ENCODE measurements at places on chromosomes 1 and 21. TPM values are rescaled to one million over a fixed set of nuclear protein-coding genes. Genes with fewer than 3 reads are reported as not detected.

DNA sequence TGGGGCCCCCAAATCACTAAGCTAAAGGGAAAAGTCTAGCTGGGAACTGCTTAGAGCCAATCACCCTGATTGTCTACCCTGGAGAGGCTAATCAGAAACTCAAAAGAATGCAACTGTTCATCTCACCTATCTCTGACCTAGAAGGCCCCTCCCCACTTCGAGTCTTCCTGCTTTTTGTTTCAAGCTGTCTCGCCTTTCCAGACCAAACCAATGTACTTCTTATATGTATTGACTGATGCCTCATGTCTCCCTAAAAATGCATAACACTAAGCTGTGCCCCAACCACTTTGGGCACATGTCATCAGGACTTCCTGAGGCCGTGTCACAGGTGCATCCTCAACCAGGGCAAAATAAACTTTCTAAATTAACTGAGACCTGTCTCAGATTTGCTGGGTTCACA lies 209.5 kb downstream of the APP start:
- no peaks in the 10 kb centered on the region for H3K27me3 ChIP-seq
- no peak overlapping the region for H3K27ac ChIP-seq
- no peak overlapping the region for H3K4me3 ChIP-seq
- H3K36me3 ChIP-seq, result peaks cover 9% of the 10 kb centered on the region
- no peak for DNase-seq

GRCh38 chr1:150089846-150090520 lies 22.4 kb downstream of the VPS45 start:
- no peaks in the 10 kb centered on the region for H3K4me1 ChIP-seq
- H3K27me3 ChIP-seq, result no peaks in the 10 kb centered on the region
- no peak for DNase-seq
- no peak overlapping the region for H3K27ac ChIP-seq
- no peak overlapping the region for H3K4me3 ChIP-seq
- peaks cover 16% of the 10 kb centered on the region for H3K36me3 ChIP-seq

Gene LAD1
- 96.4 TPM for polyA plus RNA-seq

Gene GNAT2
- polyA plus RNA-seq, result not detected

DNA sequence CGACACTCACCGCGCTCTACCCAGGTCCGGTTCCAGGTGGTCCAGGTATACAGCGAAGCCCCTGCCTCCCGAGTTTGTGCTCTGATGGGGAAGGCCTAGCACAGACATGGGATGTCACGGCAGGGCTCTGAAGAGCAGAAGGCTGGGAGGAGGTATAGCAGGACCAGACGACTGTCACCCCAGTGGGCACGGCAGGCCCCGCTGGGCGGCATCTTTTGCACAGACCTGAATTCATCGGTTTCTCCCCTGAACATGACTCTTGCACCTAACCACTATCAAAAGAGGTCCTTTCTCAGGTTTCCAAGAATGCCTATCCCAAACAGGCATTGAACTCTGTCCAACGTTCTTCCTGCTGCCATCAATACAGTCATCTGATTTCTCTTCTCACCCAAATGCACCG lies 30.6 kb downstream of the ARHGEF16 start:
- peaks cover 31% of the 10 kb centered on the region for H3K4me1 ChIP-seq
- peaks cover 5% of the 10 kb centered on the region for H3K36me3 ChIP-seq
- no peak overlapping the region for H3K4me3 ChIP-seq
- DNase-seq, result no peak
- H3K27ac ChIP-seq, result no peak overlapping the region

GRCh38 chr1:40232444-40232843 lies 15.3 kb upstream of the TMCO2 start:
- no peak overlapping the region for H3K27ac ChIP-seq
- peaks cover 40% of the 10 kb centered on the region for H3K36me3 ChIP-seq
- no peak for DNase-seq
- no peak overlapping the region for H3K4me3 ChIP-seq
- H3K4me1 ChIP-seq, result no peaks in the 10 kb centered on the region

- peak; percentile 25 for DNase-seq
- H3K4me1 ChIP-seq, result peaks cover 6% of the 10 kb centered on the region
- peak overlapping the region; percentile 92 for H3K27ac ChIP-seq
- H3K27me3 ChIP-seq, result no peaks in the 10 kb centered on the region
Observed at GRCh38 chr1:234372011-234372757, 1.1 kb upstream of the COA6 start.

DNA sequence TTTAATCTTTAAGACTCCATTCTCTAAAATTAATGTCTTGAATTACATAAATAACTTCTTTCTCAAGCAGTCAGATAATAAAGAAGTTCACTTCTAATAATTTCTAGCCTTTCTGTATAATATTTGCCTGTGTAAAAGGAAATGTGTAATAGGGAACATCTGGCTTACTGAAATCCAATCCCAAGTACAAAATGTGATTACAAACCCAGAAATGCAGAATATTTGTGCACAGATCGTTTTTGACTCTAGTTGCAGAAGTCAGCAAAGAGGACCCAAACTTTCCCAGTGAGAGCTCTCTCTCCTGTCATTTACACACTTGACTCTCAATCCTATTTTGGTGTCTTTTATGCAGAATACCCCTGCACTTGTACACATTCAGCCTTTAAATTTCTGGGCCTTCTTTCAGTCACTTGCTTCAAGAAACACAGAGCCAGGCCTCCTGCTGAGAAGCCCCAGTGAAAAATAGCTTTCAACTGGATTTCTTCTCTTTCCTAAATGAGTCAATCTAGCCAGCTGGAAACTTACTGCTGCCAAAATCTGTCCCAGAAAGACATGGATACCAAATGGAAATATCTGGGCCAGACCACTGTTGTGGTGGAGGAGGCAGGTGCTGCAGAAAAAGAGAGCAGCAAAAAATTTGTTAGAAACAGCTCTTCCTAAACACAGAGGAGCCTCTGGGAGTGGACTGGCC lies 68.5 kb upstream of the ADAM30 start:
- H3K27ac ChIP-seq, result no peak overlapping the region
- no peak for DNase-seq

Gene ADAMTS5
- polyA plus RNA-seq, result 7.8 TPM

GRCh38 chr1:143699731-143700130 lies 272.1 kb downstream of the FAM72C start:
- no peak overlapping the region for H3K27ac ChIP-seq
- H3K4me1 ChIP-seq, result no peaks in the 10 kb centered on the region
- H3K4me3 ChIP-seq, result no peak overlapping the region
- DNase-seq, result no peak
- no peaks in the 10 kb centered on the region for H3K36me3 ChIP-seq
- H3K27me3 ChIP-seq, result peaks cover 31% of the 10 kb centered on the region

- H3K4me1 ChIP-seq, result no peaks in the 10 kb centered on the region
- H3K27ac ChIP-seq, result no peak overlapping the region
- H3K36me3 ChIP-seq, result no peaks in the 10 kb centered on the region
- DNase-seq, result no peak
Observed at GRCh38 chr21:29080454-29080941, 7.0 kb upstream of the CCT8 start.

GRCh38 chr1:77336729-77337128 lies 54.9 kb downstream of the AK5 start:
- no peaks in the 10 kb centered on the region for H3K27me3 ChIP-seq
- peaks cover 8% of the 10 kb centered on the region for H3K4me1 ChIP-seq
- no peak for DNase-seq
- H3K27ac ChIP-seq, result no peak overlapping the region
- no peaks in the 10 kb centered on the region for H3K36me3 ChIP-seq

Gene INKA2
- polyA plus RNA-seq, result 4.2 TPM

Gene FCRL5
- 0.09 TPM for polyA plus RNA-seq

DNA sequence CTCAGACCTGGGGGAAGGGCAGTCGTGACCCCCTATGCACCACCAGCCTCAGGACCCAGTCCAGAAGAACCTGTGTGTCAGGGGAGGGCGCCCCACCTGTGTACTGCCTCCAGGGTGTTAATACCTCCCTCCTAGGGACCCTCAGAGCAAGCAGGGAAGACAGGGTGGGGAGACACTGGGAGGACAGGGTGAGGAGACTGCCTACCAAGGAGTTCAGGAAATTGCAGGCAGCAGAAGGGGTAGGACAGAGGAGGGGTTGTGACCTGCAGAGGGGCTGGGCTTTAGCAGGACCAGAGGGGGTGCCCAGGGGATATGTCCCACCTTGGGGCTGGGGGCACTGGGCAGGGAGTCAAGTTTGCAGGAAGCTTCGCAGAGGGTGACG lies 5.2 kb downstream of the C21orf58 start:
- H3K4me1 ChIP-seq, result peaks cover 20% of the 10 kb centered on the region
- DNase-seq, result no peak
- no peaks in the 10 kb centered on the region for H3K27me3 ChIP-seq
- no peak overlapping the region for H3K4me3 ChIP-seq

DNA sequence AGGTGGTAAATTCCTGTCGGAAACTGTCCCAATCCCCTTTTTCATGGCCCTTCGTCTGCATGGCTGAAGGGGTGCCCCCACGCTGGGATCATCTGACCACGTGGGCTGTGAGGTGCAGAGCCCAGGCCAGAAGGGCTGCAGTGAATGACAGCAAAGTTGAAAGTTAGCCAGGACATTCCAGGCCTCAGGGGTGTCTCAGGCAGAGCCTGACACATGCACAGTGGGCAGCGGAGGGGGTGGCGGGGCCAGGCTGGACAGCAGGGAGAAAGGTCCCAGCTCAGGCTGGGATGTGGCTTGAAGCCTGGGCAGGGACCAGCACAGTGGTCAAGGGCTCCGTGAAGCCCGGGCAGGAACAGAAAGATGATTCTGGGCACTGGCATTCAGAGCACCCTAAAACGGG lies 49.6 kb downstream of the GRIK3 start:
- H3K4me3 ChIP-seq, result no peak overlapping the region
- no peaks in the 10 kb centered on the region for H3K36me3 ChIP-seq
- peaks cover 6% of the 10 kb centered on the region for H3K27me3 ChIP-seq
- H3K27ac ChIP-seq, result no peak overlapping the region
- no peaks in the 10 kb centered on the region for H3K4me1 ChIP-seq
- DNase-seq, result no peak

Gene CHRNB2
- polyA plus RNA-seq, result 1.7 TPM

DNA sequence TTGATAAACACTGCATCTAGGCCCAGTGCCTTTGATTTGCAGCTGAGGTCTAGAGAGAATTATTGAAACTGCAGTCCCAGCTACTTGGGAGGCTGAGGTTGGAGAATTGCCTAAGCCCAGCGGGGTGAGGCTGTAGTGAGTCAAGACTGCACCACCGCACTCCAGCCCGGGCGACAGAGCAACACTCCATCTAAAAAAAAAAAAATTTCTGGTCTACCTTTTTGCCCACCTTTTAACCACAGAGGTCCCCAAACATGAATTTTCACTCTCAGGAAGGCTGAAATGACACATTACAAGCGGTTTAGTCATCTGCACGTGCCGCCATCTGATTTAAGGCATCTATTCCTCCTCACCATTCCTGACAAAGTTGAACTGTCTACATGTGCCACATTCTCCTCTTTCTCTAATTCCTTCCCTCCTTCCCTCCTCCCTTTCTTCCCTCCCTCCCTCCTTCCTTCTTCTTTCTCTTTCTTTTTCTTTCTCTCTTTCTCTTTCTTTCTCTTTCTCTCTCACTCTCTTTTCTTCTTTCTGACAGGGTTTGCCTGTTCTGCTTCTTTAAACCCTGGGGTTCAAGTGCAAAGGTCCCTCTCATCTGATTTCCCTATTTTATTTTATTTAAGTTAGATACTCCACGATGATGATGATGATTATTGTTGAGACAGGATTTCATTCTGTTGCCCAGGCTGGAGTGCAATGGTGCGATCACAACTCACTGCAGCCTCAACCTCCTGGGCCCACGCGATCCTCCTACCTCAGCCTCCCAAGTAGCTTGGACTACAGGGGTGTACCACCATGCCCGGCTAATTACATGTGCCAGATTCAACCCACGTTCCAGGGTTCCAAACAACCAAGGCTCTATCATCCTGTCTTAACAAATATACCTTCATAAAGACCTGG lies 3.0 kb upstream of the SOD1 start:
- DNase-seq, result no peak
- H3K4me1 ChIP-seq, result no peaks in the 10 kb centered on the region
- no peak overlapping the region for H3K27ac ChIP-seq
- H3K4me3 ChIP-seq, result no peak overlapping the region
- H3K27me3 ChIP-seq, result no peaks in the 10 kb centered on the region
- H3K36me3 ChIP-seq, result no peaks in the 10 kb centered on the region

Gene GIPC2
- polyA plus RNA-seq, result 77.1 TPM

DNA sequence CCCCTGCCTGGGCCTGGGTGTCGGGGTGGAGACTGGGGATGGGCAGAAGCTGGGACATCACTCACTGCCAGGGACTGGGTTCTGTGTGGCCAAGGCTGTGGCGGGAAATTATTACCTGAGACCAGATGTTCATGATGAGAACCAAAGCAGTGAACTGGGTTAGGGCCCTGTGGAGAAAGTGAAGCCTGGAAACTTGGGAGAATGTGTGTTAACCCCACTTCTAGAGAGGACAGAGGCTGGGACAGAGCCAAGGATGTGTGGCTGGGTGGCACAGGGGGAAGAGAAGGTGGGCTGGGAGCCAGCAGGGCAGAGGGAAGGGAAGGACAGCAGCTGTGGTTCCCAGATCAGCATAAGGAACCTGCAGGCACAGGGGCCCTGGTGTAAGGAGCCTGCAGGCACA lies 31.3 kb downstream of the CNIH3 start:
- no peaks in the 10 kb centered on the region for H3K36me3 ChIP-seq
- H3K4me1 ChIP-seq, result peaks cover 2% of the 10 kb centered on the region
- H3K27ac ChIP-seq, result no peak overlapping the region
- no peak overlapping the region for H3K4me3 ChIP-seq
- no peak for DNase-seq

Gene PEA15
- polyA plus RNA-seq, result 74.8 TPM

- no peaks in the 10 kb centered on the region for H3K27me3 ChIP-seq
- no peaks in the 10 kb centered on the region for H3K4me1 ChIP-seq
- H3K4me3 ChIP-seq, result no peak overlapping the region
- no peak for DNase-seq
- H3K36me3 ChIP-seq, result no peaks in the 10 kb centered on the region
- H3K27ac ChIP-seq, result no peak overlapping the region
Observed at GRCh38 chr1:170221031-170221430, 75.3 kb downstream of the NTMT2 start.

GRCh38 chr1:222087221-222087920 lies 345.5 kb upstream of the DUSP10 start:
- DNase-seq, result no peak
- H3K36me3 ChIP-seq, result no peaks in the 10 kb centered on the region
- no peak overlapping the region for H3K27ac ChIP-seq
- H3K27me3 ChIP-seq, result no peaks in the 10 kb centered on the region
- no peaks in the 10 kb centered on the region for H3K4me1 ChIP-seq

Gene SAMSN1
- 3.4 TPM for polyA plus RNA-seq

- H3K4me1 ChIP-seq, result no peaks in the 10 kb centered on the region
- H3K36me3 ChIP-seq, result no peaks in the 10 kb centered on the region
- H3K27ac ChIP-seq, result peak overlapping the region; percentile 96
Observed at GRCh38 chr1:167934426-167935215, 1.9 kb upstream of the DCAF6 start.

DNA sequence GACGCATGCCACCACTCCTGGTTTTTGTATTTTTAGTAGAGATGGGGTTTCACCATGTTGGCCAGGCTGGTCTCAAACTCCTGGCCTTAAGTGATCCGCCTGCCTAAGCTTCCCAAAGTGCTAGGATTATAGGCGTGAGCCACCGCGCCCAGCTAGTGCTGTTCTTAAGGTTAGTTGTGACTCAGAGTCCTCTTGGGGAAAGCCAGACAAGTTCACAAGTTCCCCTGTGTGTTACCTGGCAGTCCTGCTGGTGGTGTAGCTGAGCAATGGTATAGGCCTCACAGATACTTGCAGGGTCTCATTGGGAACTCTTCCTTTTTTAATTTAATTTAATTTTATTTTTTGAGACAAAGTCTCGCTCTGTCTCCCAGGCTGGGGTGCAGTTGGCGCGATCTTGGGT lies 10.6 kb downstream of the CFAP126 start:
- no peaks in the 10 kb centered on the region for H3K27me3 ChIP-seq
- H3K4me1 ChIP-seq, result no peaks in the 10 kb centered on the region
- H3K4me3 ChIP-seq, result no peak overlapping the region
- peaks cover 21% of the 10 kb centered on the region for H3K36me3 ChIP-seq

- H3K27me3 ChIP-seq, result no peaks in the 10 kb centered on the region
- no peak overlapping the region for H3K27ac ChIP-seq
- H3K36me3 ChIP-seq, result no peaks in the 10 kb centered on the region
- DNase-seq, result no peak
- H3K4me3 ChIP-seq, result no peak overlapping the region
Observed at GRCh38 chr1:100799954-100800612, 80.5 kb downstream of the VCAM1 start.

All from large intestine (tissue), 12 donors.